ENCODE measurements at places on chromosomes 2 and 18. TPM values are rescaled to one million over a fixed set of nuclear protein-coding genes. Genes with fewer than 3 reads are reported as not detected.

DNA sequence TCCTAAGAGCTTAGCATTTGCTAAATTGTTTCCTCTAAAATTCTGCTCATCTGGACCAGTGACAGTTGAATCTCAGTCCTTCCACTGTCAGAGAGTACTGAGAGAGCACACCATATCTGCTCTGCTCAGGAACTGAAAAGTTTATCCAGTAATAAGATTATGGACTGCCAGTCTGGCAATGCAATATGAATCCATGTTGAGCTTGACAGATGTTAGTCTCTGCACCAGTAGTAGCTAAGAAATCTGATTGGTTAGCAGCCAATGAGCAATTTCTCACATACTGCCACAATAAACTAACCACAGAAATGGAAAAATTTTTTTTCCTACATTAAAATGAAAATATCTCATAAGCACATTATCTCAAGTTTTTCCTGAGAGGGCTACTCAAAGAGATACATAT is 2.3 kb downstream of the PRKD3 start:
- DNase-seq: no peak

GRCh38 chr2:101811226-101812015 is 113.9 kb downstream of the MAP4K4 start:
- no peak for DNase-seq

DNA sequence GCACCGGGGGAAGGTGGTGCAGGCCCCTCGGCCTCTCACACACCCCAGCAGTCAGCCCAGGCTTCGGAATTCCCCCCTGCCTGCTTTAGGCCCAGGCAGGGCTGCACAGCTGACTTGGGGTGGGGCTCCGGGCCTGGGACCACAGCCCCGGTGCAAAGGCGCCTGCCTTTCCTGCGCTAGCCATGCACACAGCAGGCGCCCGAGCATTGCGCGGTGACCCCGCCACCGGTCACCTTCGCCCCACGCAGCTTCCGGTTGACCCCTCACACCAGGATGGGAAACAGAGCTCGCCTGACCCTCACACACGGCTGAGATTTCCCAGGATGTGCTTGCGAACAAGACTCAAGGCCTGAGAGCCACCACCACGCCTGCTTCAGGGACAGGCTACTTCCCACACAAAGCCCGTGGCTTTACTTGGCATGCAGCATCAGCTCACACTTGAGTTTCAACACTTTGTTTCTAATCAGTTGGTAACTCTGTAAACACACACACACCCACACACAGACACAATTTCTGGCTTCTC is 46.0 kb downstream of the SLC66A2 start:
- peak; percentile 3 for DNase-seq

- DNase-seq: no peak
Measured at GRCh38 chr18:3648641-3649040, 198.7 kb downstream of the TGIF1 start.

Gene DOCK10
- 222 TPM for total RNA-seq

Gene UGT1A5
- total RNA-seq: not detected

Data from activated T-cell treated with anti-CD3 and anti-CD28 coated beads, Interleukin-2, amount 50 U/mL, for 4 hours (primary cell).